Activated CD4-positive, alpha-beta T cell treated with anti-CD3 and anti-CD28 coated beads, Interleukin-2, amount 50 U/mL, for 24 hours (primary cell): ENCODE measurements at places on chromosomes 11 and 22.

DNA sequence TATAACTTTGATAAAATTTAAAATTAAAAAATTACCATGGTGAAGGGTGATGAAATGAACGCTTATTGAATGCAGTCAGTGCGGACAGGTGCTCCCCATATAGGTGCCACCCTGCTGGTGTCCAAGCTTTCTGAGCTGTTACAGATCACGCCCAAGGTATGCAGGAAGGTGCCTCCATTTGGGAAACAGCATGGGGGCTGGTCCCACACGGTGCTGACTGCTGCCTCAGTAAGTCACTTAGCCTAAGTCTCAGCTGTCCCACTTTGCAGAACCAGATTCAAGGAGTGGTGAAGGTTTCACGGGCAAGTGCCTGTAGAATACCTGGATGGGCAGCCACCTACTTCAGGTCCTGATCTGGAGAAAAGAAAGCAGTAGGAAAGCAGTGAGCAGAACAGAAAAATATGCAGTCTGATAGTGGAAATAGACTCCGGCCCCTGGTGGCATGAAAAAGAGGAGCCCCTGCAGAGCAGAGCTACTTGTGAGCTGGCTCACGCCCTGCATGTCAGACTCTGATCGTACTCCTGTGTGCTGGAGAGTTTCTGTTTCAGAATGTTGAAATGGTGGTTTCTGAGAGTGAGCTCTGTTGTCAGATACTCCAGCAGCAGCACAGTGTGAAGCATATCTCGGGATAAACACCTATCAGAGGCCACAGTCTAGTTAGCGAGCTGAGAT, 33.2 kb downstream of the ADORA2A start:
- no peak for DNase-seq

DNA sequence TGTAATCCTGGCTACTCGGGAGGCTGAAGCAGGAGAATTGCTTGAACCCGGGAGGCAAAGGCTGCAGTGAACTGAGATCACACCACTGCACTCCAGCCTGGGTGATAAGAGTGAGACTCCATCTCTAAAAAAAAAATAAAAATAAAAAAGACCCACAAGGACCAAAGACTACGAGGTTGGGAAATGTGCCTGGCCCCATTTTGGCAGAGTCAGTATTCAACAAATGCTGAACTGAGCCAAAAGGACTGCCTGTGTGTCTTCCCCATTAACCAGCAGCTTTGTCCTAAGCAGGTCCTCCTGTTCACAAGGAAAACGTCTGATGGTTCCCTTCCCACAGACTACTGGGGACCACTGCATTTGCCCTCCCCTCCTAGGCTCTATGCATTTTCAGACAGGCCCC, 27.6 kb downstream of the ADORA2A start:
- DNase-seq = no peak

DNA sequence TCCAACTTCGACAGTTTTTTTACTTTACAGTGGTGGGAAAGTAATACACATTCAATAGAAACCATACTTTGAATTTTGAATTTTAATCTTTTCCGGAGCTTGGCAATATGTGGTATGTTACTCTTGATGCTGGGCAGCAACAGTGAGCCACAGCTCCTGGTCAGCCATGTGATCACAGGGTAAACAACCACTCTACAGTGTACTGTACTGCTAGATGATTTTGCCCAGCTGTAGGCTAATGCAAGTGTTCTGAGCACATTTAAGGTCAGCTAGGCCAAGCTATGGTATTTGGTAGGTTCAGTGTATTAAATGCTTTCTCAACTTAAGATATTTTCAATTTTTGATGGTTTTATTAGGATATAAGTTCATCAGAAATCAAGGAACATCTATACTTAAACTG, 48.7 kb upstream of the GRIK4 start:
- DNase-seq = no peak

- no peak for DNase-seq
Observed at GRCh38 chr11:120867024-120867423, 156.9 kb upstream of the TBCEL start.

- DNase-seq = no peak
Observed at GRCh38 chr22:26942637-26942957, 285.2 kb downstream of the MIAT start.

- DNase-seq = no peak
Observed at GRCh38 chr11:96367342-96367741, 22.4 kb downstream of the CCDC82 start.
